NCI-H774 (cell line): ENCODE measurements at places on chromosomes 5 and 9.

DNA sequence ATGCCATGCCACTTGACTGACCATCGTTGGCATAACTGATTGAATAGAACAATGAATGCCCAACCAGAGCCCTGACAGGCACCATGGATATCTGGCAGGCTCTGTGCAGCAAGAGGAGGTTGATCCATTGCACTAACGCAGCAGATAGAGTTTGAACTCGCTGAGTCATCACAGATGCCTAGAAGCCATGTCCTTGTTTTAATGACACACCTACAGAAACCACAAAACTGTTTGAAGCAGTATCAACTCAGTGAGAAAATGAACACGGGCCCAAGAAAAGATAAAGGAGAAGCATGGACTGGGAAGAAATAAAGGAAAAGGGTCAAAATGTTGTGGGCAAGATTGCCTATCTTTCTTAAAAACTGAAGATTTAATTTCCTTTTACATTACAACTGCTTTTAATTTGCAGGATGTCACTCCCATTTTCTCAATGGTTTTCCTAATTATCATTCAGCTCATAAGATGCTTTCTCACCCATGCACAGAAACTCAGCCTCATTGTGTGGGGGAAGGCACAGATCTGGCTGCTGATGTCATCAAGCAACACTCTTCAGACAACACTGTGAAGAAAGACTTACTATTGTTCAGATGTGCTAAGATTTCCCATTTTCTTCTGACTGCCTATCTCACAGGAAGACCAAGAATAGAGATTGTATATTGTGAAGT, 129.0 kb downstream of the PIK3R1 start:
- no peak for DNase-seq

GRCh38 chr9:103757062-103757461, 337.0 kb upstream of the SMC2 start:
- DNase-seq, result no peak

- DNase-seq, result no peak
These were observed 7.2 kb downstream of the CHMP5 start for GRCh38 chr9:33272061-33272460.

GRCh38 chr9:15936306-15936921, 383.6 kb downstream of the CCDC171 start:
- peak; percentile 68 for DNase-seq

DNA sequence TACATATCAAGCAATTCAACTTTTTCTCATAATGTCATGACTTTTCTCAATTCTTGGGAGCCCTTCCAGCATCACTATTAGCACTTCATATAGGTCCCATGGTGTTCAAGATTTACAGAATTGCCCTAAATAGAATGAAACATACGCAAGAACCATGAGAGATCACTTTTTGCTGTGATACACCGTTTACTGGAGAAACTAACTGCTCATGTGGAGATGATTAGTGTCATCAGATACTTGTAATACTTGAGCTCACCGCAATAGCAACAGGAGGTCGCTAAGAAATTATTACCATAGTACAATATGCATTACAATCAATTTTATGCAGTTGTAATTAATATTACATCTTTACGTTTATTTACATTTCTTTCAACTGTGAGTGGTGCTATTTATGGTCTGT, 4.8 kb upstream of the PCSK5 start:
- no peak for DNase-seq

GRCh38 chr5:14980698-14981097, 109.1 kb upstream of the ANKH start:
- DNase-seq, result no peak

DNA sequence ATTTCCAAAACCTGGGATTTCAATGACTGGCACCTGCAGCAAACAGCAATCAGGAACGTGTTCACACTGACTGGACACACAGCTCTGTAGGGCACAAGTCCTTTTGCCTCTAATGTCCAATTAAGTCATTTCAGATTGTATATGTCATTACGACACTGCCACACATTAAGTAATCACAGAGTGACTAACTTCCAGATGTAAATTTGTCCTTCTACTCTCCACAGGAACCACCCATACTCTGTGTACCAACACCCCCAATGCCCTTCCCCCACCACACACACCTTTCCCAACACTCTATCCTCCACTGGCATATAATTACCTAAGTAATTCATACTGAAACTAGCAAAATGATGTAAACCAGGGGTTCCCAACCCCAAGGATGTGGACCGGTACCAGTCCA, 30.5 kb downstream of the LARS1 start:
- no peak for DNase-seq

DNA sequence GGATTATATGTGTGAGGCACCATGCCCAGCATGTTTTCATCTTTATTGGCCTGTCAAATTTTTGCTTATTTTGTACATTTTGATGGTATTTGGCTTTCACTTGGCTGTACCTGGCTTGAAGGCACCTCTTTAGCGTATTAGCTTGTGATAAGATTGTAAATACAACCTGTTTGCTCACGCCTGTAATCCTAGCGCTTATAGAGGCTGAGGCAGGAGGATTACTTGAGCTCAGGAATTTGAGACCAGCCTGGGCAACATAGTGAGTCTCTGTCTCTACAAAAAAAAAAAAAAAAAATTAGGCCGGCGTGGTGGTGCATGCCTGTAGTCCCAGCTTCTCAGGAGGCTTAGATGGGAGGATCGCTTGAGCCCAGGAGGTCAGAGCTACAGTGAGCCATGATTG, 11.3 kb downstream of the SEC24A start:
- no peak for DNase-seq

DNA sequence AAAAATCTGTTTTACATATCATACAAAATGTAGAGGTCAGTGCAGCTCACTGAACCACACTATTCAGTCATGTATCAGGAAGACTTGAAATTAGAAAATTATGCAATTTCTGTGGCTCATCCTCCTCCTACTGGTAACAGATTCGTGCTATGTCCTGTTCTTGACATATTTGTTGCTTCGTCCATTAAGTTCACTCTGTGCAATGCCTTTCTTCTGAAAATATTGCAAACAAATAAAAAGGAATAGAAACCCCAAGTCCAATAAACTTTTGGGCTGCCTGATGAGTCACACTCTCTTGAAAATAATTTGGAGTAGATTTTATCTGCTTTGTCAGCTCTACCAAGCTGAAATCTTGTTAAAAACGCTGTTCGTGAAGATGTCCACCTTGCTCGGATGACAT, 391.2 kb downstream of the RAB3C start:
- no peak for DNase-seq

DNA sequence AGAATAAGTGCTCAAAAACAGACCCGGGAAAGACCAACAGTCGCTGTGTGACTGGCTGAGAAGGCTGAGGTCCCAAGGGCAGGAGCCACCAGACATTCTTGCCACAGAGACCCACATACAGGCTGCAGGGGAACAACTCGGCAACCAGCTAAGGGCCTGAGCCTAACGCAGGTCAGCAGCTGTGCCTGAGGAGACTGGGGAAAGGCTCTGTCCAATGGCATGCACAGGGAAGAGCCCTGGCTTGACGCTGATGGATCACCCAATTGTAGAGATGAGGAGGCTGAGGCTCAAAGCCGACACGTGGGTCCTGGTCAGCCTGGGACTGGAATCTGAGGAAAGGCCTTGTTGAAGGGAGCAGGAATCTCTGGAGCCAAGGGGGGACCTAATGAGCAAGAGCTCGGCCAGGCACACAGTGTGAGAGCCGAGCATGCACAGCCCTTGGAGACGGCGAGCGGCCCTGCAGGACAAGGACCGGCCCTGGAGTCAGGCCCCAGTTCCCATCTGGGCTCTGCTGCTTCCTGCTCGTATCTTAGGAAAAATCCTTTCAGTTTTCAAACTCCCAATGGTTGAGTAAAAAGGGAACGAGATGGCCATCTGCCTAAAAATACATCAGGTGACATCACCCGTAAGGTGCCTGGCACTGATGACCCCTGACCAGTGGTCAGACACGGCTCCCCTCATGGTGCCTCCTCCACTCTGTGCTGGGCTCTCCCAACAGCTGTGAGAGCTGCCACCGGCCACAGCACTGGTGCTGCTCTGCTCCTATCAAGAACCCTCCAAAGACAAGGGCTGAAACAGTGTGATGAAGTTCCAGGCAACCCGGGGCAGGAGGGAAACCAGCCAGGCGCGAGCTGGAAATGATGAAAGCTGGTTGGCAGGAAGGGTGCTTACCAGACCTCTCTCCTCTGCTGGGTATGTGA, 16.4 kb downstream of the LMAN2 start:
- no peak for DNase-seq
